CD14-positive monocyte (primary cell): ENCODE measurements at places on chromosomes 4 and X. TPM values are rescaled to one million over a fixed set of nuclear protein-coding genes. Genes with fewer than 3 reads are reported as not detected.

DNA sequence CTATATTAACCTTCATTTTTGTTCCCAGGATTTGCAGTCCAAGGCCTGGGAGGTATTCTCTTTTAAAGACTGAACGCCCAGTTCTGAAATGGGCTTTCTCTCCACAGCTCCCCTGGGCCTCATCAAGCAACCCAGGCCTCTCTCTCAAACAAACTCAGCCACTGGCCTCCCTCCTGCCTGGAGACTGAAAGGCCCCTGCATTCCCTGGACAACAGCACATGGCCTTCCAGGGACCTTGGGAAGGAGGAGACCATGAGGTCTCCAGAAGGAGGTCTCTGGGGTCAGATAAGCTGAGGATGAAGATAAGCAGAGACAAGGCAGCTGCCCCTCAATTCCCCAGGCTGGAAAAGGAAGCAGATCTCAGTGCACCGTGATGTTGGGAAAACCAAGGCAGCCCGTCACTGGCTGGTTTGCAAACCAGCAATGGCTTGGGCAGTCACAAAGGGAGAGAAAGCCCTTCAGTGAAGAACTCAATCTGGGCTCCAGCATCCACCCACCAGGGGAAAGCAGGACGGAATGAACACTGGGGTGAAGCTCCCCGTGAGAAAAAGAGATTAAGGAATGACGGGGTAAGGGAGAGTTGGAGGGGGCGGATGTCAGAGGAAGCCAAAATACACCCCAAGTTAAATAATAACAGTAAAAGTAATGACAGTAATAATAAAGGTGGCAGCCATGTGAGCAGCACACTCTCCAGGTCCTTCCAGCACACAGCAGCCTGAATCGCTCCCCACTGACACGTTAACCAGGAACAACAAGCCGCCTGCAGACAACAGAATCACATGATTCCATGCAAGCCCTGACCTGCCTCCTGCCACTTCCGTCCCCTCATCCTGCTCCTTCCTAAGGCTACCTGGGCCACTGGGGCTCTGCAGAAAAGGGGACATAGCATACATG is 22.3 kb downstream of the AMOT start:
- DNase-seq: no peak

DNA sequence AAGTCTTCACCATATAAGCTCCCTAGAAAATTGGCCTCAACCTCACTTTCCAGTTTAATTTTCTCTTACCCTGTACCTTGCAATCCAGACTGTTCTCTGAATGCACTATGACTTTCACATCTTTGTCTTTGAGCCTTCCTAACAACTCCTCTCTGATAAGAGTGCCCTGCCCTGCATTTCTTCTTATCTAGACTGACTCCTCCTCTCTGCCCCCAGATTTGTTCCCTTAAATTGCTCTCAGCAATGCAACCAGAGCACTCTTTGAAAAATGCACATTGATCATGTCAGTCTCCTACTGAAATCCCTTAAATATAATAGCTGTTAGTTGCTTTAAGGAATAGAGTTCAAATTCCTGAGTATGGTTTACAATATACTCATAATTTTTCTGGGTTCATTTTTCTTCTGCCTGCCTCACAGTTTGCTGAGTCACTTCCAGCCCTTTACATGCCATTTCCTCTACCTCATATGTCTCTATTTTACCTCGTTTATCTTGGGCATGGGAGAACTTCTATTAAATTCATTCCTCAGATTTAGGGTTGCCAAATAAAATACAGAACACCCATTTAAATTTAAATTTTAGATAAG is 582.7 kb upstream of the AADAT start:
- no peak for DNase-seq

DNA sequence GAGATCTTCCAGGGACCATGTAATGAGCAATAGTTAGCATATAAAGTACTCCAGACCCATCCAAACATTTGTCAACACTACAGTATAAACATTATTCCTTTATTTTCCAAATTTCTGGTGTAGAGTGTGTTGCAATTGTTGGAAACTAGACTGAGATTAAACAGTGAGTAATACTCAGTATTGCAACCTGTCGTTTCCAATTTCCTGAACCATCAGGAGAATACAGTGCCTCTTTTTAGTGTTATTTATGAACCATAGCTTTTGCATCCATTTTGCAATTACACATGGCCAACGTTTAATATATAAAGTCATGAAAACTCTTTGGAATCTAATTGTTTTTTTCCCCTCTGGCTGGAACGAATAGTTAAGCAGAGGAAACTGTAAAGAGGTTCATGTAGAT is 58.3 kb upstream of the DHRSX start:
- no peak for DNase-seq

DNA sequence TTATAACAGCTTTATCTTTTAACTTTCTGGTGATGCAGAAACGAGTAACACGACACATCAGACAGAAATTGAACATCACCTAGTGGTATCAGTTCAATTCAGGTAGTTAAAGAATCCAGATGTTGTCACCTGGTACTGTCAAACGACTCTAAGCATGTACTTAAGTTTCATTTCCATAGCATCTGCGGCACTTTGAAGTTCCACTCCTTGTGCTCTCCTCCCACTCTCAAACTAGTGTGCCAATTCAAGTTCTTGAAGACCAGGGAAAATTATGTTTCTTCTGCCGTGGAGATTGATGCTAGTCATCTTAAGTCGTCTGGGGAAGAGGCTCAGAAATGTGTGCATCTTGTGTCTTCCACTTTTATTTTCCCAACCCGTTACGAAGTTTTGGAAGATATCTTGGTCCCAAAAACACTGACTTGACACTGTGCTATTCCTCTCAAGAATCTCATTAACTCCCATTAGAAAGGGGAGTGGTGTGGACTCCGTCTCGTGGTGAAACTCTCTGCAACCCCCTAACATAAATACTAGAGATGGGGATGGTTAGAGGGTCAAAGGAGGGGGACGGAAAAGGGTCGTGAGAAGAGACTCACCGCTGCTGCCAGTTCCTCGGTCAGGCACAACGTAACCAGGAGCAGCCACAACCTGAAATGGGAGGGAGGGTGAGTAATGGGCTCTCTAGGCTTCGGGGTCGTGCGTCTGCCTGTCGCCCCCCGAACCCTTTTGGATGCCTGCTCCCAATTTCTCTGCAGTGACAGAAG is 693 bp downstream of the COL4A6 start:
- no peak for DNase-seq

DNA sequence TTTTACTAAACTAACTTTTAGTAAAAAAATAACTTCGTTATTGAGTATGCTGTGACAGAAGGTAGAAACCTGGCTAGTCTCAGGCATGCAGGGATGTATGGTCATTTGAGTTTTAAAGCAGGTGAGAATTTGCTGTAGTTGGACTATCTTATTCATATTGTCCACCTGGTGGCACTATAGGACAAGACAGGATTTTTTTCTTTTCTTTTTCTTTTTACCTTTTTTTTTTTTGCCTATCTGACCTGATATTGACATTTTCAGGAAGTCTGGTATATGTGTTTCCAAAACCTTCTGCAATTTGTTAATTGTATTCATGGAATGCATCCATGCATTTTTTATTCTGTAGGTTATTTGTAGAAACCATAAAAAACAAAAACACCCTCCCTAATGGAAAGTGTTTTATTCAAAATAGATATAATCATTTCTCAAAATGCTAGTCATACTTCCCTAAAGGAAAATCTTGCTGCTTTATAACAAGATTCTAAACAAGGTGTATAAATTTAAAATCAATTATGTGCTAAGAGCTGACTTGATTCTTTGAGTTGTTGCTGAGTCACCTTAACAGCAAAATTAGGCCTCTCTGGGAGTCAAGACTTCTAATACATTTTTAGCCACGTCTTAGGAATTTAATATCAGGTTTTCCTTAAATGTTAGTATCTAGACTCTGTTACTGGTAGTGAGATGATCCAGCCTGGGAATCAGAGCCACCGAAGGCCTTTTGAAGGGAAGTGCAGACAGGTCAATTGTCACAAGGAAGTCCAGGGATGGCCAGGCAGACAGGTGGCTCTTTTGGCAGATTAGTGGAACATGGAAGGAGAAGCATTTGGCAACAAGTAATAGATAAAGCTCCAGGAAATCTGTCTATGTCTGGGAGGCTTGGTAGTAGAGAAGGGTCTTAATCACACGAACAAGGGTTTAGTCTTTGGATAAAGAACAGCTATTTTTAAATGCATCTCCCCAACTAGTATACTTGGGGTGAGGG is 201.3 kb upstream of the GNPDA2 start:
- DNase-seq: no peak

RPS6KA6 gene
- polyA plus RNA-seq: not detected

PPARGC1A gene
- 0.20 and 0.79 TPM in 2 replicates for polyA plus RNA-seq

RNF128 gene
- not detected in 2 replicates for polyA plus RNA-seq

GLRA2 gene
- not detected in 2 replicates for polyA plus RNA-seq
